ENCODE measurements at places on chromosomes 3 and 15. TPM values are rescaled to one million over a fixed set of nuclear protein-coding genes. Genes with fewer than 3 reads are reported as not detected.
A peak's percentile ranks its signal among the peaks of the same experiment; 100 is the strongest.

GRCh38 chr3:112979244-112979832, 4.4 kb upstream of the CD200R1 start:
- no peak for DNase-seq

The EPHA6 gene
- not detected for total RNA-seq

DNA sequence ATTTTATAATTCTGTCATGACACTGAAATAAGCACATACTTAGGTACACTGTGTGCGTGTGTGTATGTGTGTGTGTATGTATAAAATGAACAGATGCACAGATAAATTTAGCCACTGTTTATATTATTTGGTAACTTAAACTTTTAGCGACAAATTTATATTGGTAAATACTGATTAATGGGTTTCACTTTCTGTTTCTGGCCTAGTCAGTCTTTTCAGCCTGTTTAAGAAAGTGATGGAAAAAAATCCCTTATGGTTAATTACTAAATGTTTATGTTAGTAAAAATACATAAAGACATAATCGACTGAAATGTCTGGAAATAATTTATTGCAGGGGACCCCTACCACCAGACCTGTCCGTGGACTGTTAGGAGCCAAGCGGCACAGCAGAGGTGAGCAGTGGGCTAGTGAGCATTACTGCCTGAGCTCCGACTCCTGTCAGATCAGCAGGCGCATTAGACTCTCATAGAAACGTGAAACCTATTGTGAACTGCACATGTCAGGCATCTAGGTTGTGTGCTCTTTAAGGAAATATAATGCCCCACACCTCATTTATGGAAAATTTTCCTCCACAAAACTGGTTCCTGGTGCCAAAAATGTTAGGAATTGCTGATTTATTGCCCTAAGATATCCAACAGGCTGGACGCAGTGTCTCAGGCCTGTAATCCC, 717.4 kb downstream of the SI start:
- DNase-seq = no peak

DNA sequence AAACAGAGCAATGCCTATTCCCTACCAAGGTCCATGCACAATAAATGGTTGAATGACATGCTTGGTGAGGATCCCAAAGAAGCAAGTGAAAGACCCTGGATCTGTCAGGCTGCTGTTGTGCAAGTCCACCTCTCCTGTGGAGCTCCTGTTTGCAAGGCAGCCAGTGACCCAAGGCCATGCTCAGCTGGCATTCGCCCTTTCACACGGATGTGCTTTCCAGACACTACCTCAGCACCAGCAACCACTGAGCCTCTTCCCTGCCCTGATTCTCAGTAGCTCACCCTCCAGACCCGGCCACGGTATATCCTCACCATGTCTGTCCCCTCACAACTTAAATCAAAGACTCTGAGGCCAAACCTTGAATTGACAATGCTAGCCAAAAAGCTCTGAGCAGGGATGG, 23.3 kb downstream of the WWTR1 start:
- DNase-seq = no peak

- DNase-seq = peak; percentile 78
Observed at GRCh38 chr3:147361454-147362420, 44.6 kb downstream of the ZIC4 start.

DNA sequence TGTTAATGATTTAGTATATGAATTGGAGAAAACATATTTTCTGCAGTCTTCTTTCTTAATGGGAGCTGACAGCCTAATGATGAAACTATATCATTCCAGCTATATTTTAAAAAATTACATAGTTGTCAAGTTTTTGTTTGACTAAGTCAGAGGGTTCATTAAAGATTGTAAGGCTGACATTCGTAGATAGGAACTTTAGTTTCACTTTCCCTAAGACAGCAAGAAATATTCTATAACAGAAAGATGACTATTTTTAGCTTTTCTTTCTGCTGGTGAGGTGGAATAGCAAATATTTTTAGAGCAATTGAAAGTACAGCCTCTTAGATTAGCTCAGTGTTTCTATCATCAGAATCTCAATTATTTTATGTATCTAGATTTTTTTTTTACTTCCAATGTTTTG, 60.2 kb downstream of the PIAS1 start:
- no peak for DNase-seq

The WDR49 gene
- not detected for total RNA-seq

The BLM gene
- 73.7 TPM for total RNA-seq

- no peak for DNase-seq
Observed at GRCh38 chr15:98519767-98520550, 128.4 kb upstream of the IGF1R start.

DNA sequence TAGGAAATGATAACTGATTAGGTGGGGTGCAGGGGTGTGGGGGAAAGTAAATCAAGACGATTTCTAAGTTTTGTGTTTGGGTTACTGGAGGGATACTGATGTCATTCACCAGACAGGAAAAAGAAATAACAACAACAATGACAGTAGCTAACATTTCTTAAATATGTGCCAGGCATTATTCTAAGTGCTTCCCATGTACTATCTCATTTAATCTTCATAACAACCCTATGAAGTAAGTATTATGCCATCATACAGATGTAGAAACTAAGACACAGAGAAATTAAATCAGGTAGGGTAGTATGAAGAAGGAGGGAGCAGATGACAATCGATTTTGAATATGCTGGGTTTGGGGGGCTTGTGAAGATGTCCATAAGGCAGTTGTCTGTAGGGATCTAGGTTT, 13.3 kb downstream of the MYO5A start:
- no peak for DNase-seq
